ENCODE measurements at places on chromosomes 5 and 9.

DNA sequence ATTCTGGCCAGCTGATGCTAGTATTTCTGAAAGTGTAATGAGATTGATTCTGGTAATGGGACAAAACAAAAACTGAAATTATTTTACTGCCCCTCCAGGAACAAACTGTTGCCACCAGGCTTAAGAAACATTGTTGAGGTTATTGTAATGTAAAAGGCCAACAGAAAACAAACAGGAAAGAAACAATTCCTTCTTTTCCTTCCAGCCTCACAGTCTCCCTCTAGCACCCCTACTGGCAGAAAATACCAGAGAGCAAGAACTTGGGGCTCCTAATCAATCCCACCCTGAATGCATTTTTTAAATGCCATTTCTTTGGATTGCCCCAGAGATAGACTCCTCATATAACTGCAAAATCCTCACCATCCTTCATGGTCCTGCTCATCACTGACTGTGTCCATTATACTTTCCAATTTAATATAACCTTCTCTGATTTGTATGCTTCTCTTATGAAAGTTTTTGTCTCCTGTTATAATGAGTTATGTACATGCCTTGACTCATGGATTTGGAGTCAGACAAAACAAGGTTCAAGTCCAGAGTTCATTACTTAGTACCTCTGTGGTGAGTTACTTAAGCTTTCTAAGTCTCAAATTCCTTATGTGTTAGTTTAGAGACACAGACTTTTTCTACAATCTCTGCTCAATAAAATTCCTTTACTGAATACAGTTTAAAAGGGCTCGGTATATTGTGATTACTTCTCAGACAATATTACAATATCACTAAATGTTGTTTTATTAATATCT lies 157.9 kb upstream of the FBN2 start:
- no peak for DNase-seq

DNA sequence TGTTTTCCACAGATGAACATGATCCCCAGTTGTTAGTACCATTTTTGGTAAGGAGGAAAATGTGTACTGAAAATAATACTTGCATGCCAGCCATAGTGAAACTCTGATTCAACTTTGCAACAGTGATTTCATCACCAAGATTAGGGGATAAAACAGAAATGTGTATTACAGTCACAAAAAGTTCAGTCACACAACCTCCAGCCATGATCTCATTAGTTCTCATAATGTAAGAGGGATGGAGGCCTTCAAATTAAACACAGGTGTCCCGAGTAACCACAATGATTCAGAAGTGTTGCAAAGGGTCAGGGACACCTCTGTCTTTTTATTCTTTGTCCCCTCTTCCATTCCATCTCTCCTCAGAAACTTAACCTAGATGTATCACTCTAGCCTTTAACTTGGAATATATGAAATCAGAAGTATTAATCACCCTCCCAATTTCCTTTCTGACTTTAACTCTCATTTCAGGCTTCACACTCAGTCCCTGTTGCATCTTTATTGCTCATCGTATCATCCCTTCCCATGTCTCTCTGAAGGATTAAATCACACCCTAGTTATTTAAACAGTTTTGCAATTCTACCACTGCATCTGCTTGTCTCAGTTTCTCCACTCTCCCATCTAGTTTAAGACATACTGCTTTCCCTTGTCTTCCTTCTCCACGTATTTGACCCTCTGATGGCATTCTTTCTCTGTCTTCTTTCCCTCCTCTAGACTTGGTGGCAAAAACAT lies 291.2 kb downstream of the ADAMTS6 start:
- no peak for DNase-seq

- DNase-seq: no peak
These were observed 298.9 kb downstream of the TMEM38B start for GRCh38 chr9:105993116-105993854.

DNA sequence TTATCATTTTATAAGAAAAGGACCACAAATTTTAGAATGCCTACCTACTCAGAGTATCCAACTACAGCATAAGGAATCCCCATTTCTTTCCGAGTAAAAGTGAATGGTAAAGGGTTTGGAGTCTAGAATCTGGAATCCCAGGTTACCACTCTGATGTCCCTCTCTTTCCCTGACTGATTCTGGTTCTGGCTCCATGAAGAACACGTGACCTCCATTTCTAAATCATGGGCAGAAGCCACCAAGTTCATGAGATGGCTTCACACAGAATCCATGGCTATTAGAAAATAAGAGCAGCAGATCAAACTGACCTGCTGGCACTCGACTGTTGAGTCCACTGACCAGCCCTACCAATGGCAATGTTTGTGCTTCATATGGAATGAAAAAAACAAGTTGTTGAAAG lies 40.7 kb downstream of the PFDN1 start:
- DNase-seq: no peak

GRCh38 chr9:89999176-89999533 lies 394.3 kb downstream of the GADD45G start:
- no peak for DNase-seq

- no peak for DNase-seq
These were observed 72.4 kb downstream of the MSX2 start for GRCh38 chr5:174796711-174797192.

DNA sequence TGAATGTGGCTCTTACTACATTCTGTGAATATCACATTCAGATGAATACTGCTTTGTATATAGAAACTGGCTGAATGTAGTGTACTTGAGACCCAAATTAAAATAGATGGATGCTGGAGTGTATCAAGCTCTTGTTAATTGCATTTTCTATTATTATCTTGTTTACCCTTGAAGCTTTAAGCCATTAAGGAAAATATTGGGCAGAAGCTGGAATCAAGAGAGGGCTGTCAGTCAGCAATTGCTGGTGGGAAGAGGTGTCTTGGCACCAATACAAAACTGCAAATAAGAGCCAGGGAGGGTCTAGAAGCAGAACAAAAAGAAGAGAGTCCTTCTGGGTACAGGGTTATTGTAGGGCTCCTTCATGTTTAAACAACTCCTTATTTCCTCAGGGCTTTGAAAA lies 38.8 kb downstream of the MUSK start:
- no peak for DNase-seq

DNA sequence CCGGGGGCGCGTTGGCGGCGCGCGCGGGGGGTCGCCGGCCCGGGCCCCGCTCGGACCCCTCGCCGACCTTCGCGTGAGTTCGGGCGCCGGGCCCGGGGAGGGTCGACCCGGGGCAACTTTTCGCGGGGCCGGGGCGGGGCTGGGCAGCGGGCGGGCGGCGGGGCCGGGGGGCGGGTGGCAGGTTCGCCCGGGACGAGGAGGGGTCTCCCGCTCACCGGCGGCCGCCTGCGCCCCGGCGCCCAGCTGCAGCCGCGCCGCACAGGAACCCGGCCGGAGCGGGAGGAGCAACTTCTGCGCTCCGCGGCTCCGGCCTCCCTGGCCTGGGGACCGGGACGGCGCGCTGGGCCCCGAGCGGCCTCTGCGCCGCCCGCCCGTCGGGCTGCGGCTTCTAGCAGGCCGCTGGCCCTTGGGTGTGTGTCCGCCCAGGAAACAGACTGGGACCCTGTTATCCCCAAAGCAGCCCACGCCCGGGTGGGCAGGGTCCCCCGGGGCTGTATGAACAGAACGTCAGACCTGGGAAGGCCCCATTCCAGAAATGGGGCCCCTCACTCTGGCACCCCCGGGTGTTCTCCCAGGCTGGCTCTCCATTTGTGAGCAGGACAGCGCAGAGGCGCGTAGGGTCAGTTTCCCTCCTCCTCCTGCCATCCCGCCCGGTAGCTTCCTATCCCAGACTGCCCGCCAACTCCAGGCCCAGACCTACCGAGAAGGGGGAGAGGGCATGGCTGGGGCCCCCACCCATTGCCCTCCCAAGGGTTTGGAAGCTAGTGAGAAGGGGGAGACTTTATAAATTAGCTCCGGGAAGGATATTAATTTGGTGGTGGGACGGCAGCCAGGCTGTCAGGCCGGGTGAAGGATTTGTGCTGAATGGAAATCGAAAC lies 708 bp downstream of the RXRA start:
- no peak for DNase-seq
